ENCODE measurements at places on chromosomes 6 and 20.

- no peak for DNase-seq
These were observed 1.1 kb upstream of the PSMB8 start for GRCh38 chr6:32844839-32845383.

GRCh38 chr6:135851442-135852271 is at the start of gene PDE7B:
TSS of gene PDE7B (plus strand) at chr6:135851701.
- peak; percentile 83 for DNase-seq

DNA sequence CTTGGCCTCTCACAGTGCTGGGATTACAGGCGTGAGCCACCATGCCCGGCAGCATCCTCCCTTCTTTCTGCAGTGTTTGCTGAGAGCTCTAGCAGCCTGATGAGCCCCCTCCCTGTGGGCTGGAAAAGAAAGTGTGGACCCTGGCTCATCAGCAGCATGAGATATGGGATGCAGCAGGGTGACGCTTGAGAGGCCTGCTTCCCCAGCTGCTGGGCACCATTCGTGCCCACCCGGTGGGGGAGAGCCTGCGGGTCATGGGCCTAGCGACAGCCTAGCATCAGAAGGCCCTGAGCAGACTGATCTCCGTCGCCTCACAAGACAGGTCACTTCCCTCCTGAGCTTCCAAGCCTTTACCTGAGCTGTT is 16.0 kb upstream of the CCDC167 start:
- DNase-seq, result no peak

DNA sequence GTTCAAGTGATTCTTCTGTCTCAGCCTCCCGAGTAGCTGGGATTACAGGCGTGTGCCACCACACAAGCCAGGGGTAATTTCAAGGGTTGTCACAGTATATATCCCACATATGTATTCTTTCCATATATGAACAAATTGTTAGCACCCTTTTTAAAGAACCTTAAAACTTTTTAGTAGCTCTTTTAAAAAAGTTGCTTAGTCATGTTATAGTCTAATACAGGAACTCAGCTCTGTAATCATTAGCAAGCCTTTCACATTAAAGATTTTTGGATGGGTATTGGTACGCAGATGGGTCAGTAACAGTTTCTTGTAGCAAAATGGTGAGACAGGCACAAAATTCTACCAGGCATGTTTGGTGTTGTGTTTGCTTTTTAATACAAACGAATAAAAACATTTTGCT is 10.9 kb downstream of the AMD1 start:
- no peak for DNase-seq

DNA sequence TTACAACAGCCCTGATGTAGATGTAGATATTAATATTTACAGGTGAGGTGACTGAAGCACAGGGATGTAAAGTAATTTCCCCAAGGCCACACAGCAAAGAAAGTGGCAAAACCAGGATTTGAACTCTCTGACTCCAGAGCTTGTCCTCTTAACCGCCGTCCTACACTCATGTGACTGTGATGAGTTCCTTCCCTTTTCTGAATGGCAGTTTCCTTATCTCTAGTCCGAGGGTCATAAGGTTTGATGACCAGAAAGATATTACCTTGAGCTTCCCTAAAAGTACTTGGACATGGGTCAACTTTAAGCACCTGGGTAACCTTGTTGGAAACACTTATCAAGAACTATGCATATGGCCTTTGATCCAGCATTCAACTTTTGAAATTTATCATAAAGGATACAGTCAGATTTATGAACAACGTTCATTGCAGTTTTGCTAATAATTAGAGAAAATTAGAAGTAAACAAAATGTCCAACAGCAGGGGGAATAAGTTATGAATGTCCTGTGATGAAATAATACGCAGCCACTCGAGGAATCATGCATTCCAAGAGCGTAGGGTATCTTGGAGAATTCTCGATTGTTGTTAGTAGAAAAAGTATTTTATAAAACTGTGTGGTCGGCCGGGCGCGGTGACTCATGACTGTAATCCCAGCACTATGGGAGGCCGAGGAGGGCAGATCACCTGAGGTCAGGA is 2.3 kb upstream of the TLDC2 start:
- DNase-seq, result no peak

DNA sequence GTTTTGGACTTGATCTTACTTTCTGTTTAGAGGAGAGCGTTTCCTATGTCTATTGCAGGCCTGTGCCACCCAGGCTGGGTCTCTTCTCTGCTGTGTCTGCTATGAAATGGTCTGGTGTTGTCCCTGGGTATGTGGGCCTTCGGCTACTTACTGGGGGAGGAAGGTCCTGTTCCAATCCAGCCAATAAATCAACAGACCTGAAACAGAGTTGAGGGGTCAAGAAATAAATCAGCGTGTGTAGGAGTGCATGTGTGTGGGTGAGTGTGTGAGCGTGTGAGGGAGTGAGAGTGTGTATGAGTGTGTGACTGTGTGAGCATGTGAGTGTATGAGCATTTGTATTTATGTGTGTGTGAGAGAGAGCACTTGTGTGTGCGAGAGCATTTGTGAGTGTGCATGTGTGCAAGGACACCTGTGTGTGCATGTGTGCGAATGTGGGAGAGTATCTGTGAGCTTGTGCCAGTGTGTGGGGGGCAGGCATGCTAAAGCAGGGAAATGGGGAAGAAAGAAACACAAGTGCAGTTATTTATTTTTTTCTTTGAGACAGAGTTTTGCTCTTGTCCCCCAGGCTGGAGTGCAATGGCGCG is 86.3 kb upstream of the PMEPA1 start:
- DNase-seq, result peak; percentile 34

- DNase-seq, result peak; percentile 20
These were observed 35.3 kb upstream of the SCRT2 start for GRCh38 chr20:710780-711450.
